ENCODE measurements at places on chromosomes 4 and X.

GRCh38 chrX:56498756-56499155, 64.7 kb upstream of the UBQLN2 start:
- no peak for DNase-seq

- no peak for DNase-seq
Observed at GRCh38 chrX:55522596-55523276, 33.1 kb upstream of the USP51 start.

DNA sequence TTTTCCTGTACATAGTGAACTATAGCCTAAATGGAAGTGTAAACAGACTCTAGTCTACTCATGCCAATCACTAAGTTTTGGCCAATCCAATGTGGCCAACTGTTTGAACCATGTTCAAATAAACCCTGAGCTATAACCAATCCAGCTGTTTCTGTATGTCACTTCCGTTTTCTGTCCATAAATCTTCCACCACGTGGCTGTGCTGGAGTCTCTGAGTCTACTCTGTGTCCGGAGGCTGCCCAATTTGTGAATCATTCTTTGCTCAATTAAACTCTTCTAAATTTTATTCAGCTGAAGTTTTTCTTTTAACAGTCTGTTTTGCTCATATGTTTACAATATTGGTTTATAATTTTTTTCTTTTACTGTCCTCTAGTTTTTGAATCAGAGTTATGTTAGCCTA, 112.3 kb upstream of the BANK1 start:
- DNase-seq: no peak

DNA sequence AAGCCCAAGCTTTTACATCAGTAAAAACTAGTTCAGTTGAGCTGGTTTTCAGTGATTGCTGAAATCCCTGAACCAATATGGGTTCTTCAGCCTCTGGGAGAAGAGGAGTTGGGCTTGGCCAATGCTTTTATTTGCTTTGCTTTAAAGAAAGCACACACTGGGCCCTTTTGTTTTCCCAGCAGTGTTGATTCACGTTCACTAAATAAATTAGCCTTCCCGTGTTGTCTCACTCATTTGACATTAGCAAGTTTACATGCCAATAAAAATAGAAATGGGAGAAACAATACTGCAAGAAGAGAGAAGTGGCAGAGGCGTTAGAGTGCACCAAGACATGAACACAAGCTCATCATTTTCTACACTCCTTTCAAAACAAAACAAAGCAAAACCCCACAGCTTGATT, 136.2 kb downstream of the SHROOM3 start:
- no peak for DNase-seq

GRCh38 chr4:94944726-94945125, 187.0 kb downstream of the BMPR1B start:
- DNase-seq: no peak

GRCh38 chr4:7900334-7900909, 39.2 kb downstream of the AFAP1 start:
- no peak for DNase-seq

- no peak for DNase-seq
Observed at GRCh38 chrX:54447461-54447860, 7.3 kb downstream of the TSR2 start.

- DNase-seq: no peak
Observed at GRCh38 chr4:74218201-74218600, 60.3 kb downstream of the MTHFD2L start.

DNA sequence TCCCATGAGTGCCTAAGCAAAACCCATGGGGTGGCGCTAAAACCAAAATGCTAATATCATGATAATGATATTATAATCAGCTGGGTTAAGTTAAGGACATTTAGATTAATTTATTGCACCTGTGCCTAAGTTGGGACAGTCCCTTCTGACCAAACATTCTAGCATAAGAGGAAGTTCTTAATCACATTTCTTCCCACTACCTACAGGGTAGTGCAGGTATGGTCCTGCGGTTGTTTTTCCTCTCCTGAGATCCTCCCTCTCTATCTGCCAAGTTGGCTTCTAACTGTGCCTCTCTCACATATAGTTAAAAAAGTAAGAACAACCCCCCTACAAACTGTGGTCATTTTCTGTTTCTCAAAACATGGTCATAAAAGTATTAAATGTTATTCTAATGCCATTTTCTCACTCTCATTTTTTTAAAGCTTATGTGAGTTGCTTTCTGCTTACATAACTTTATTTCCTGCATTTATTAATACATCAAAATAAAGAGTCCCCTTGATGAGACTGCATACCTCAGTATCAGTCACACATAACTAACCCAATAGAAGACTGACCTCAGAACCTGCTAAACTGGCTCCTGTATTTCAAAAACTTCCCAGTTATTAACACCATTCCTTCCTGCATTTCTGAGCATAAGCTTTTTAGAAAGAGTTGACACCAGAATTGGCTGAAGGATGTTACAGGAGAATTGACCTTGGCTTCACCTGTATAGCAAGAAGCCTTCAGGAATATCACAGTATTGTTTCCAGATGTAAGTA, 1332.5 kb downstream of the FSTL5 start:
- DNase-seq: no peak

GRCh38 chr4:14844061-14844460, 158.2 kb upstream of the CPEB2 start:
- DNase-seq: no peak

DNA sequence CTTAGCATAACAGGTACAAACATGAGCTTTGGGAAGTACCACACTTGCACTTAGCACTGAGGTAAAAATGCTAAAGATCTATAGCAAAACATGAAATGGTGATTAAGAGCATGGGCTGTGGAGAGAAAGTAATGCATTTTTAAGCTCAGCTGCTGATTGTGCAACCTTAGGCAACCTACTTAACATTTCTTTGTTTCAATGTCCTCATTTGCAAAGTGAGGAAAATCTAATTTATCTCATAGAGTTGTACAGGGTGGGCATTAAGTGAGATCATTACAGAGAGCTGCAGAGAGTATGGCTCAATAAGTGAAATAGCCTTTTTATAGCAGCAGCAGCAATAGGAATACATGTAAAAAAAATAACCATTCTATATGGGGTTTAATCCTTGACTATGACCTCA, 87.0 kb downstream of the PAK3 start:
- DNase-seq: no peak

DNA sequence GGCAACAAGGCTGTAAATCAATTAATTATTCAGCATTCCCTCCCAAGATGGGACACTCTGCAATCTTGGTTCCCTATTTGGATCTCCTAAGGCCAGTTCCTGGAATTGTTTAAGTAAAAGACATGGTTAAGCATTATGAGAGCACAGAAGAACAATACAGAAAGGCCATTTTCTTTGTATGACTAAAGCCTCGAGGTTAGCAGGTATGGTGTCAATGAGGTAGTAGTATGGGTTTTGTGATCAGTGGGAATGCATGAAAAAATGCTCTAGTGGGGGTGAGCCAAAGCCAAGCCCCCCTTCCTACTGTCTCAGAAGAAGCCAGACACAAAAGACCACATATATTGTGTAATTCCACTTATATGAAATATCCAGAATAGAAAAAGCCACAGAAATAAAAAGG, 61.7 kb upstream of the S100G start:
- DNase-seq: no peak

- DNase-seq: no peak
Observed at GRCh38 chrX:32489125-32489524, 722.2 kb downstream of the DMD start.

- DNase-seq: no peak
Observed at GRCh38 chrX:21014326-21014725, 359.9 kb upstream of the CNKSR2 start.

- DNase-seq: no peak
Observed at GRCh38 chr4:40937140-40937725, 187.5 kb downstream of the NSUN7 start.

GRCh38 chrX:3231766-3232165, 114.7 kb downstream of the MXRA5 start:
- no peak for DNase-seq

DNA sequence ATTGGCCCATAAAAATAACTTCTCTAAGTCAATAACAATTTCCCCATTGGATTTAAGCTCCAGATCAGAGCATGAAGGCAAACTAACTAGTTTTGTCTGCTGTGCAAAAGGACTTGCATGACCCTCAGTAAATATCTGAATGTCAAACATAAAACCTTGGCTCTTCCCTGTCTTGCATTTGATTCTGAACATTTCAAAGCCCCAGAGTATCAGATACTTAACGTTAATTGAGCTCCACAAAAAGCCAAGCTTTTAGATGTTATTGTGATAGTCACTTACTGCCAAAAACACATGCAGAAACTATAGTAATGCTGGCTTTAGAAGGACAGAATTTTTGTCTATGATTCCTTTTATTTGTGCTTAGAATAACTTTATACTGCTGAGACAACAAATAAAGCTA, 664.2 kb downstream of the ADGRL3 start:
- DNase-seq: no peak

GRCh38 chrX:24561121-24561520, 86.0 kb downstream of the PCYT1B start:
- no peak for DNase-seq

GRCh38 chrX:9037296-9037695, 3.4 kb upstream of the FAM9B start:
- no peak for DNase-seq

DNA sequence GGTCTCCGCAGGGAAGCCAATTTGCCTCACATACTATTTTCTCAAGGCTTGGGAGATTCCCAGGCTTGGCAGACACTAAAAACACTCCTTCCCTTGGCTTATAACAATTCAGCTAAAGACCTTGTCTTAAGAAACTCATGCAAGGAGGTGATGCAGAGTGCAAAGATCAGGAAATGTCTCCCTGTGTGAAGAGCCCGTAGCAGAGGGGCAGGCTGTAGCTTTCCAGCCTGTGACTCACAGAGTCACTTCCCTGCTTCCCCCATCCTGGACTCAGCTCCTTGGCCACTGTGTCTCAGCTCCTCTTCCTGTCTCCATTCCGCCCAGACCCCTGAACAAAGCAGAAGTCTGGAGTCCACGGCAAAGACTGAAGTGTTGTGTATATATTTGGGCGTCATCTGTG, 56.1 kb downstream of the KDR start:
- DNase-seq: no peak

- no peak for DNase-seq
Observed at GRCh38 chr4:135598151-135598550, 1396.6 kb upstream of the PABPC4L start.

DNA sequence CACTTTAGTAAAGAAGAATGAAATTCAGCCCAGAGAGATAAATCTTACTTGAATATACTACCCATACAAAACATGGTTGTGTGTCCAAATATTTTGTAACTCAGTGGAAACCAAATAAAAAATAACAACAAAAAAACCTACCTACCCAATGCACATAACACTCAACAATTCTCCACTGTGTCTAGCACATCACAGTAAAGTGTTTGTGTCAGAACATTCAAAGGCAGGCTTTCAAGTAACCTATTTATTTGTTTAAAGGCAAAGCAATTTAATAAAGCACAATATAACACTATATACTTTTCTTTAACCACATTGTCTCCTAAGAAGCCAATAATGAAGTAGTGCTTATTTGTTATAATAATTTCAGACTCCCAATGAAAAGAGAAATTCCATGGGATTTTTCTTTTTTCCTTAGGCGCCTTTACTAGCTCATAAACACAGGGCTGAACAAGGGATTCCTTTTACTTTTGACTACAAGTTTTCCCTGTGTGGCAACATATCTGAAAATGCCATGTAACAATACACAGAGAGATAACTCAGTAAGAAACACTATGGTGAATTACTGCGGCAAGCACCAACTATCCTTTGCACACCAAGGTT, 13.7 kb downstream of the RASGEF1B start:
- no peak for DNase-seq

GRCh38 chr4:89528526-89529133, 221.0 kb upstream of the GPRIN3 start:
- no peak for DNase-seq

GRCh38 chr4:168710353-168710946, 213.6 kb downstream of the PALLD start:
- DNase-seq: no peak

- DNase-seq: no peak
Observed at GRCh38 chrX:115067812-115068211, 50.4 kb upstream of the IL13RA2 start.

DNA sequence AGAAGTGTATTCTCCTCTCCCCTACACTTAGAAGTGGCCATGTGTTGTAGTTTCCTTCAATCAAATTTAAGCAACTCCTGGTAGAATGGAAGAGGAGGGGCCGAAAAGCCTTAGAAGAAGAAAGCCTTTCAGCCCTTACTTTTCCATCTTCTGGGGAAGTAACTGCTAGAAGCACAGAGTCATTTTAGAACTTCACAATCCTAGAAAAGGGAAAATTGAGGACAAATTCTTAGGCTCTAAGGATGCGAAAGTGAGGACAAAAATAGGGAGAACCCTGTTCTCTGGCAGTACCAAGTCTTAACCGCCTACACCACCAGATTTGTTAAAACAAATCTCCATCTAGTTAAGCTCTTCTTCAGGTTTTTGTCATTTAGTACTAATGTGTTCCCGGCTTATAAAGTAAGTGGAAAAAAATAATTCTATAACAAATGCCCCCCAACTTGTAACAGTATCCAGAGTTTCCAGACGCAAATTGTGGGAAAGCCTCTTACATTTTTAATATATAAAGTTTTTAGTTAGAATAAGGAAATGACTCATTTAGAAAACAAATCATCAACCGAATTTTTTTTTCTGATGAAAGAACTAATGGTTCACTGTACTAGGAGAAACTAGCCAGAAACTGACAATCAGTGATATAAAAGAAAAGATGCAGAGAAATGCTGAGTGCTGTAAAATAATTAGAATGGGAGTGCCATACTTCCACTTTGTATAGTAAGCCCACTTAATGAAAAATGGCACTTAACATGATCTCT, 76.0 kb downstream of the ARAP2 start:
- DNase-seq: no peak

DNA sequence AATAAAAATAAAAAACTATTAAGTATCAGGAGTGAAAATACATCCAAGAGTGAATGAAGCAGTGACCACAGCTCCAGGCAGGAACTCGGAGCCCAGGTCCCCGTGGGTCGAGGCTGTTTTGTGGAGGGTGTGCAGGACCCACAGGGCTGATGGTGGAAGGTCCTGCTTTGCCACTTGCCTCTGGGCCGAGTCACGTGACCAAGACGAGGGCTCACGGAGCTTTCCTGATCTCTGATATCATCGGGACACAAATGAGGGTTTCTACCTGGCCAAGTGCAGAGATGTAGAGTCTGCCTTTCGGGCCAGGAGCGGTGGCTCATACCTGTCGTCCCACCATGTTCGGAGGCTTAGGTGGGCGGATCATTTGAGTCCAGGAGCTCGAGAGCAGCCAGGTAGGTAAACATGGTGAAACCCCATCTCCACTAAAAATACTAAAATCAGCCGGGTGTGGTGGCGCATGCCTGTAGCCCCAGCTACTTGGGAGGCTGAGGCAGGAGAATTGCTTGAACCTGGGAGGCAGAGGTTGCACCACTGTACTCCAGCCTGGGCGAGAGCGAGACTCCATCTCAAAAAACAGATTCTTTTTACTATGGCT, 7.2 kb downstream of the SLC25A6 start:
- no peak for DNase-seq

DNA sequence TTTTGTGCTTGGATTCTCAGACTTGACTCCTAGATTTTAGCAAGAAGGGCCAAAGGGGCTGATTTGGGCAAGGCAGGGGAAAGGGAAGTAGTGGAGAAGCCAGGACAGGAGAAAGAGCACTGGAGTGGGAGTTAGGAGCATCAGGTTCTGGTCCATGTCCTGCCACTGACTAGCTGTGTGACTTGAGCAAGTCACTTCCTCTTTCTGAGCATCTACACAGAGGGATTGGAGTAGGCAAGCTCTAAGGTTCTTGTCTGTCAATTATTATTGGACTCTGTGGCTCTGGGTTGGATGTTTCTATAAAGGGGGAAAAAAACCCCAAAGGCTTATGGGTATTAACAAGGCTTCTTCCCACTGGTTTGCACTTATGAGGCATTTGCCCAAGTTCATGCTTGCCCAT, 24.4 kb downstream of the PLAC1 start:
- DNase-seq: no peak

- no peak for DNase-seq
Observed at GRCh38 chr4:87975466-87975865, at the start of gene SPP1. Gene SPP1, plus strand, starts transcription at chr4:87975714. Its CDS starts 1,182 bp downstream, at chr4:87976896.
